ENCODE measurements at places on chromosomes 7 and 10.

GRCh38 chr7:131231381-131232220 is 96.1 kb upstream of the MKLN1 start:
- DNase-seq, result no peak

GRCh38 chr10:78777466-78777865 is 291.3 kb upstream of the ZMIZ1 start:
- DNase-seq, result no peak

DNA sequence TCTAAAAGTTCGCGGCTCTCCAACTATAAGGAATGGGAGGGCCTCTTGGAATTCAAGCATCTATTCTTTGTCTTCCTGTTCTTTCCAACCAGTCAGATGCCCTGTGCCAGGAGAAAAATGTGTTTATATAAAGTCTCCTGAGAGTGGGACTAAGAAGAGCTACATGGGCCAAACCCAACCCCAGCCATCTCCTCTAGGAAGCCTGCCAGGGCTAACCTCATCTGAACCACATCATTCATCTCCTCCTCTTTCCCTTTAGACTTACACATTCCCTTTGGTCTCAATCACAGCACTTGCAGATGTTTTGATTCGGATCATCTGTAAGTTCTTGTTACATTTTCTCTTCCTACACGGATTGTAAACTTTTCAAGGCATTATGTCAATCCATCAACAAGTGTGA is 62.6 kb downstream of the DOCK4 start:
- DNase-seq, result no peak

DNA sequence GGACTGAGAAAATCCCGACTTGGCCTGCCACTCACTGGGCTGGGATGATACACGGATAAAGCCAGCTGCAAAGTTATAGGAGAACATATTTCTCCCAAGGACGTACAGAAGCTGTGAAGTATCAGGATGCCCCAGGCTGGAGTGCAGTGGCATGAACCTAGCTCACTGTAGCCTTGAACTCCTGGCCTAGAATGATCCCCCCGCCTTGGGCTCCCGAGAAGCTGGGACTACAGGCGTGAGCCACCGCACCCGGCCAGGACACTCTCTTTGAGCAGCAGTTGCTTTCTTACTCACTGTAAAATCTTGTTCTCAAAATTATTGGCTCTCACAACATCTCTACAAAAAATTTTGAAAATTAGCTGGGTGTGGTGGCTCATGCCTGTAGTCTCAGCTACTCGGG is 50.4 kb downstream of the CLEC2L start:
- no peak for DNase-seq

DNA sequence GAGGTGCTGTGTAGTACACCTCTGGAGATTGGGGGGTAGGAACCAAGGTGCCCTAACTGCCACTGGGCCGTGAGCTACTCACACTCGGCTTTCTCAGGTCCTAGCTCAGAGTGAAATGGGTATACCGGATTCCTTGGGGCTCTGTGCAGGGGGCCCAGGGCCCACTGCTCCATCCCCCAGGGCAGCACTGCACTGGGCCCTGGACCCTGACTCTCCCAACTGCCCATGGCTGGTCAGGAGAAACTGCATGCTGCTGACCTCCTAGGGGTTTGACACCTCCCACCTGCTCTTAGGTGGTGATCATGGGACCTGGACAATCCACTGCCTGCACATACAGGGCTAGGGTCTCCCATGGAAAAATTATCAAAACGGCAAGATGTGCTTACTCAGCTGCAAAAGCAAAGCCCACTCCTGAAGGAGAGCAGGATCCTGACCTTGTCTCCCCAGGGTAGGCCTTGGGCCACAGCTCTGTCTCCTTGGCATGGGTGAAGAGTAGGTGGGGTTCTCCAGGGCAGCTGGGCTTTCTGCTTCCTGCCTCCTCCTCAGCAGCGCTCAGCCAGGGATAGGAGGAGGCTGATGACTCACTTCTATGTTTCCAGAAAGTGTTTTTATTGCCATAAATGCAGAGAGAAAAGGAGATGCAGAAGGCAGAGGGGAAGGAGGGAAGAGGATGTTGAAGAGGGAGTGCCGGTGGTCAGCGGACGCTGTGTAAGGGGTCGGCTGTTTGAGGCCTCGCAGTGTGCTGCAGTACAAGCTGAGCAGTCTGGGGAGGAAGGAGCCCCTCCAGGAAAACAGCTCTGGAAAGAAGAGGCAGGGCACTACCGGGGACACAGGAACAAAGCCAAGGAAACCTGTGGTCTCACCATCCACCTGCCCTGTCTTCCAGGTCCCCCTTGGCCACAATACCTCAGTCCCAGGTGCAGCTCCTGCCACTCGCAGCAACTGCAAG is 107.8 kb downstream of the ARHGAP22 start:
- peak; percentile 1 for DNase-seq

DNA sequence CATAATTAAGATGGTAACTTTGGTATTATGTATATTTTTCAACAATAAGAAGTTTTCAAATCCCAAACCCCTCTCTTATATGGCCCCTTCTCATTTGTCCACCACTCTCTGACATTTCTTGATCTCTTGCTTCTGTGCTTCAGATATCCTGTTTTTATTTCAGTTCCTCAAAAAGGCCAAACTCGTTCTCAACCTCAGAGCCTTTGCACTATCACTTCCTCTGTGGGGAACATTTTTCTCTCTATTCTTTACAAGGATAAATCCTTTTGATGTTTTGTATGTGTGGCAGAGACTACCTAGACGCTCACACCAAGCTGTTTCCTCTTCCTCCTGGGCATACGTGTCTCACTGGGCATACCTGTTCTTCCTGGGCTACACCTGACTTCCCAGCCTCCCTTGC is 54.2 kb upstream of the FRMD4A start:
- DNase-seq, result no peak

DNA sequence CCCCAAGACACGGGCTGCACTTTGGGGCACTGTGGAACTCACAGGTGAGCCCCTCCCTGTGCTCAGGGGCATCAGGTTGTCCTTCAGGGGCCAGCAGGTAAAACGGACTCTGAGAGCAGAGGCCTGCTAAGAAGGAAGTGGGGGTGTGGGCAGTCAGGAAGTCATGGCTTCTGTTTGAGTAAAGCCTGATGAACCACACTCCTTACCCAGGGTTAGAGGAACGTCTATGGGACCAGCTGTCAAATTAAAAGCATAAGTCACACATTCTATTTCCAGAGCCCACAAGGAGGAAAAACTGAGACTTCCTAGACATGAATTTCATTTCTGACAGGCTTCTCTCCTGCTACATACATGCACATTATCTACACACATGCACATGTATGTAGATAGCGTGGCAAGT is 616.4 kb downstream of the SDK1 start:
- no peak for DNase-seq

DNA sequence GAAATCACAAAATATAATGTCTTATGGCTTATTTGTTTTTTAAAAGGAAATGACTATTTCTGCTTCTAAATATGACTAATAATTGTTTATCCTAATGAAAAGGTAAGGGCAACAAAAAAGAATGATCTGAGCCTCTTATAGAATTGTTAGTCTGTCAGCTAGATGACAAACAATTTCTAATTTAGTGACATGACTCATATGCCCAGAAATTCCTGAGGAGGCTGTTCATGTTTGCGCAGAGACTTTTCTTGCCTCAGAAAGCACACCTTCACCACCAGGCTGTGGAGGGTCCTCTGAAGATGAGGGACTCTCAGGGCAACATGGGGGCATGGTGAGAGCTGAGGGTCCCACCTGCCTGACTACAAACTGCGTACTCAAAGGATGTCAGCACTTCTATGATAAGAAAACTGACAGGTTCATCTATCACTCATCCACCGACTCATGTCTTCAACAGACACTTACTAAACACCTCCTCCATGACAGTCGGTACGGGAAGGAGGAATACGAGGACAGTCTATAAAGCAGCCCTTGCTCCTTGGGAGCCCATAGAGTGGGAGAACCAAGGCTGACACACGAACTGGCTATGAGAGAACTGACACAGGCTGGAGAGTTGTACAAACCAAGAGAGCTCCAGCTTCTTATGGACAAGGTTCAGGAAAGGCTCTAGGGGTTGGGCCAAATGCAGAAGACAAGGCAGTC is 102.0 kb downstream of the PKD1L1 start:
- peak; percentile 19 for DNase-seq

Data from SW 1271 (cell line).